RWPE1 (cell line): ENCODE measurements at places on chromosomes 3 and 15.

DNA sequence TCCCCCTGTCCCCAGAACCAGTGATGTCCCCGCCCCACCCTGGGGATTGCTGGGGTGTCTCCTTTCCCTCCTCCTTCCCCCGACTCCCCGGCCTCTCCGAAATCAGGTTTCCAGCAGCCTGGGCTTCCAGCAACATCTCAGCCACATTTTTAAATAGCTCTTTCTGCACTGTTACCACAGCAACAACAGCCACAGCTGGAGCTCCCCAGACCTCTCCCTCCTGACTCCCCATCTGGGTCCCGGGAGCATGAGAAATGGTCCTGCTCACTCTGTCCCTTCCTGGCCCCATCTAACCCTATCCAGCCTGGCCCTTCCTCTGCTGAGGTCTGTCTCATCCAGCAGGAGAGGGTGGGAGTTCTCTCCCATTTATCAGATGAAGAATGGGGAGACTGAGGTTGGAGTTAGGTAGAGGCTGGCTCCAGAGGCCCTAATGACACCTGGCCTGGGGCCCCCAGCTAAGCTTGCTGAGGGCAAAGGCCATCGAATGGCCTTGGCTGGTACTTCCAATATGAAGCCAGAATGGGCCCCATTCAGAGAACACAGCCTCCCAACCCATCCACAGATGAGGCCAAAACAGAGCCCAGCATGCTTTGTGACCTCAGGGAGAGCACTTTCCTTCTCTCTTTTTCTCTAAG lies 1.5 kb downstream of the CAMK1 start:
- DNase-seq, result no peak

DNA sequence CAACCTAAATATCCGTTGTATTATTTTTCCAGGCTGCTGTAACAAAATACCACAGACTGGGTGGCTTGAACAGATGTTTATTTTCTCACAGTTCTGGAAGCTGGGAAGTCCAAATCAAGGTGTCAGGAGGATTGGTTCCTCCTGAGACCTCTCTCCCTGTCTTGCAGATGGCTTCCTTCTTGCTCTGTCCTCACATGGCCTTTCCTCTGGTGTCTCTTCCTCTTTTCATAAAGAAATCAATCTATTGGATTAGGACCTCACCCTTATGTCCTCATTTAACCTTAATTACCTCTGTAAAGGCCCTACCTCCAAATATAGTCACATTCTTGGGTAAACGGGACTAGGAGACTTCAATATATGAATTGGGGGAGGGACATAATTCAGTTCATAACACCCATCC lies 89.2 kb upstream of the PLCL2 start:
- no peak for DNase-seq

DNA sequence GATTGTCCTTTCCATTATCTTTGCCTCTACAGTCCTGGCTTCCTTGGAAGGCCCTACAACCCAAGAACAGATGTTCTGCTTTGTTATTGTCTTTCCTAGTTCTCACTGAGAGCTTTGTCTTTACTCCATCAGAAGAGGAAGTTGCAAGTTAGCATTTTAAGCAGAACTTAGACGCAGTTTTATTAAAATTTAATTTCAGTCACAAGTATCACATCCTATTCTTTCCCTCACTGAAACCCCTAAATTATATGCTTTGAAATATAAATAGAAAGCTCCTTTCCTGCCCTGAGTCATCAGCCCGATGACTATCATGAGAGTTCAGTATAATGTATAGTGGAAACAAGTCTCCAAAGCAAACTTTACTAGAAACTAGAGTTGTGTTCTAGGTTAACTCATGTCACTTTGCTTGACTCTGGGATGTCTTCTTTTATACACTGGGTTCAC lies 291.2 kb upstream of the RBMS3 start:
- no peak for DNase-seq

- DNase-seq, result peak; percentile 25
Measured at GRCh38 chr3:140863580-140864009, 78.0 kb upstream of the SLC25A36 start.

DNA sequence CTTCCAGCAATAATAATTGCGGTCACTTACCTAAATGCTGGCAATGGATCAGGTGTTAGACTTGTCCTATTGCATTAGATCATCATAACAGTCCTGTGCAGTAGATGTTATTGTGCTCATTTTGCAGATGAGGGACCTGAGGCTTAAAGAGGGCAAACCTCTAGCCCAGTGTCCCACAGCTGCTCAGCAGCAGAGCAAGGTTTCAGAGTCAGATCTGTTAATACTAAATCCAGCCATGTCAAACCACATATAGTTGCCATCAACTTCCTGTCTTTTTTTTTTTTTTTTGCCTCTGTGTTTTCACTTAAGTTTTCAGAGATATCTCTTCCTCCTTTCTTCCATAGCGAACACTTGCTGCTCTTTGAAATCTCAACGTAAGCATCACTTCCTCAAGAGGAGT lies 12.1 kb downstream of the FEZF2 start:
- no peak for DNase-seq

DNA sequence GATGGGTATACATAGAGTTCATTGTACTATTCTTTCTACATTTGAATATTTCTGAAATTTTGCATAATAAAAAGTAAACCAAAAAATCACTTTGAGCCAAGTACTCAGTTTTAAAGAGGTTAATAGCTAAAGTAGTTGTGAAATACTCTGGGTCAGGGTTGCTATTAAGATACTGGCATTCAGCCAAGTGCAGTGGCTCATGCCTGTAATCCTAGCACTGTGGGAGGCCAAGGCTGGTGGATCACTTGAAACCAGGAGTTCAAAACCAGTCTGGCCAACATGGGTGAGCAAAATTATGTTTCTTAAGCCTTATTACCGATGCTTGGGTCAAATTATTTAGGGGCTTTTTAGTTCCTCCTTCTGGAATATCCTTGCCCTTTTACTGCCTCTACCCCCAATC lies 122.0 kb upstream of the MELTF start:
- DNase-seq, result peak; percentile 26

DNA sequence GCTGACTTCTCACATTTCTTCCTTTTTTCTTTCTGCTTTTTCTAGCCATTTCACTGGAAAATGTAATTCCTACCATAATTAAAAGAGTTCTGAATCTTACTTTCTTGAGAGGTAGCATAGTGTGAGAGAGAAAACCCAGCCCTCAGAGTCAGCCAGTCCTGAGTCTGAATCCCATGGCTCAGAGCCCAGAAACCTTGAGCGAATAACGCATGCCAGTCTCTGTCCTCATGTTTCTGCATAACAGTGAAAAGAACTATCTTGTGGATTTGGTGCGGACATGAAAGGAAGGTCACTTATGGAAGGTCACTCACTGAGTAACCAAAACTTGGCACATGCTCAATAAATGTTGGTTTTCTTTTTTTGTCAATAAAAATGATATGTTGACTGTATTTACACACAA lies 29.3 kb upstream of the SLCO3A1 start:
- DNase-seq, result no peak

GRCh38 chr3:183255348-183255730 lies 2.3 kb downstream of the B3GNT5 start:
- DNase-seq, result peak; percentile 22

- DNase-seq, result no peak
Measured at GRCh38 chr15:81229586-81229985, 32.9 kb downstream of the IL16 start.

GRCh38 chr3:179158336-179159039 lies 10.3 kb downstream of the PIK3CA start:
- no peak for DNase-seq

DNA sequence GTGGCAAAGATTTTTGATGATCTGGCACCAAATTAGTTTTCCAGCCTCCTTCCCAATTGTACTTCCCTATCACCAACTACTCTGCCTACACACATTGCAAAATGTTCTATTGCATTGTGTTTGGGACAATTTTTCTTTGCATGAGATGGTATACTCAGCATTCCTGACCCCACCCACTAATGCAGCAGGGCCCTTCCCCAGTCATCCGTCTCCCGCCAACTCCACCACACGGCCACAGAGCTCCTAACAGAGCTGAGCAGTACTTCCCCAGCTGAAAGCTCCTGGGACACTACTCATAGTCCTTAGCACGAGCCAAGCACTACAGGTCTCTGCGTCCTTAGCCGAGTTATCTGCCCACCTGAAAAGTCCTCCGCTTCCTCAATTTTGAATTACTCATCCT lies 34.2 kb downstream of the TXNRD3 start:
- no peak for DNase-seq

- DNase-seq, result no peak
Measured at GRCh38 chr3:80187981-80188380, 420.2 kb upstream of the ROBO1 start.

- DNase-seq, result no peak
Measured at GRCh38 chr3:122493296-122493695, 21.4 kb downstream of the KPNA1 start.

GRCh38 chr3:17945018-17945798 lies 202.8 kb upstream of the TBC1D5 start:
- DNase-seq, result no peak

DNA sequence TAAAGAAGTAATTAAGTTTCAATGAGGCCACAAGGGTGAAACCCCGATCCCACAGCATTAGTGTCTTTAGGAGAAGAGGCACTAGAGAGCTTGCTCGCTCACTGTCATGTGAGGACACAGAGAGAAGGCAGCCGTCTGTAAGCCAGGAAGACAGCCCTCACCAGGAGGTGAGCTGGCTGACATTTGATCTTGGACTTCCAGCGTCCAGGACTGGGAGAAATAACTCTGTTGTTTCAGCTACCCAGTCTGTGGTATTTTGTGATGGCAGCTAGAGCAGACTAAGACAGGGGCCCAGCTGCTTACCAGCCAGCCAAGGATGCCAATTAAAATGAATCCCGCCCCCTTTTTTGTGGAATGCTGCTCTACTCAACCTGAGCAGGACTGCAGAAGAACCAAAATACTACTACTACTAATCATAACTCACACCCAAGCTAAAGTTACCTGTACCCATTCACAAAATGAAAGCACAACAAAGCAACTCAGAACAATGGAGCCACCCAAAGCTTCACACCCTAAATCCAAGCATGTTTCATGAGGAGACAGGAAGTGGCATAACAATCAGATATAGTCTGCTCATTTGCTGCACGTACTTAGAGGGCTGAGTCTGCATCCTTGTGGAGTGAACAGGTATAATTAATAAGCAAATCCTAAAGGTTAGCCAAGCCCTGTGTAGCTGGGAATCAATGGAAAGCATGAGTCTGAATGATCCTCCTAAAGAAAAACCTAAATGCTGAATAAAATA lies 35.6 kb upstream of the RHCG start:
- DNase-seq, result no peak

GRCh38 chr3:15610082-15610759 lies 8.7 kb downstream of the BTD start:
- DNase-seq, result peak; percentile 71

- no peak for DNase-seq
Measured at GRCh38 chr3:99110401-99110800, 208.9 kb upstream of the DCBLD2 start.

DNA sequence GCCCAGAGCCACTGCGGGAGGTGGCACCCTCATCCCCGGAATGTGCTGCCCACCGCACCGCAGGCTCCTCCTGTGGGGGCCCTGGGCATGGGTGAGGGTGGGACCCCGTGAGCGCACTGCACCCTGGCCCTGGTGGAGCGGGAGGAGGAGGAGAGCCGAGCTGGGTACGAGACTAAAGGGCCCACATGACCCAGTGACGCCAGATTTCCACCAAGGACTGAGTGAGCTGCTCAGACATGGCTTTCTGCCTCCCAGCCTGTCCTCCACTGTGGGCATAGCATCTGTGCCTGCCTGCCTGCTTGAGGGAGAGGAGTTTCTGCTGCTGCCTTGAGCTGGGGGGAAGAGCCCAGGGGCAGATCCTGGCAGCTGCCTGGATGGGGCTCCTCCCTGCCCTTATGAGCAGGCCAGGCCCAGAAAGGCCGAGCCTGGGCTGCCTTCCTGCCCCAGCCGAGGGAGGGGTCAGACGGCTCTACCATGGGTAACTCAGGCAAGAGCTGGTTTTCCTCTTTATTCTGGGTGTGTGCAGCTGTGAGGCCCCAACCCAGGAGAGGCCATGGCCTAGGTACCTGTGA lies 88.4 kb downstream of the VGLL4 start:
- no peak for DNase-seq

DNA sequence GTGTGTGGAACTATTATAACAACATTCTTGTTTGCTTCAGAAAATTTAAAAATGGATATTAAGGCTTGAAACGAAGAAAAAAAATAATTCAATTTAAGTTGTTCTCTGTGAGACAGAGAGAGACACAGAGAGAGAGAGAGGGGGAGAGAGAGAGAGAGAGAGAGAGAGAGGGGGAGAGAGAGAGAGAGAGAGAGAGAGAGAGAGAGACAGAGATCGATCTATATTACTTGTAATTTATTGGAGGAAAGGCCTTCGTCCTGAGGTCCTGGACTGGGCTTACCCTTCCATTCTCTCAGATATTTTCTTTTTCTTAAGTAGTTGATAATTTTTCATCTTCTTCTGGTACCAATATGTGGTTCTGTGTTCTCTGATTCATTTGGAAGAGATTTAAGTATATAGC lies 25.9 kb downstream of the MFSD1 start:
- no peak for DNase-seq

GRCh38 chr3:138347960-138348753 lies at the start of gene MRAS:
MRAS (plus strand) TSS chr3:138348579; CDS start chr3:138372884, 24,305 bp downstream.
- peak; percentile 46 for DNase-seq

DNA sequence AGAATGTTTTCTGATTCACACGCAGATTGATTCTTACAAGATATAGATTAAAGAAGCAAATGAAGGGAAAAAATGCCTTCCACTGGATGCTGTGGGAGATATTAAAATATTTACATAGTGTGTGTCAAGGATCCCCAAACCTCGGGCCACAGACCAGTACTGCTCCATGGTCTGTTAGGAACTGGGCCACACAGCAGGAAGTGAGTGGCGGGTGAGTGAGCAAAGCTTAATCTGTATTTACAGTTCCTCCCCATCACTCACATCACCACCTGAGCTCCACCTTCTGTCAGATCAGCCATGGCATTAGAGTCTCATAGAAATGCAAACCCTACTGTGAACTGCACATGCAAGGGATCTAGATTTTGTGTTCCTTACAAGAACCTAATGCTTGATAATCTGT lies 552.6 kb upstream of the GOLIM4 start:
- no peak for DNase-seq

DNA sequence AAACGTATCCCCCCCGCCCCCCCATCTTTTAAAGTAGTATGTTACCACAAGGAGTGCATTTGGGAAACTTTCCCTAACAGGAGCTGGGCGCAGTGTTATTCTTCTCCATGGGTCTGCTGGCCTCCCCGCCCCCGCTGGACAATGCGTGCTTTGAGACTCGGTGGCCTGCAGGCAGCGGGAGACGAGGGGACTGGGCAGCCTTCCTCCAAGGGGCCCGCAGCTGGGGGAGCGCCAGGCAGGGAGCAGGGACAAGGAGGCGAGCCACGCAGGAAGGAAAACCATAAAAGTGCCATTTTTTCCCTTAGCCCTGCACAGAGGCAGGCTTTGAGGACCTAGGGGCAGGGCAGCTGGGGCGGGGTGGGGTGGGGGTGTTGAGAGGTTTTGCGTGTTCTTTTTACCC lies 14.1 kb downstream of the SOX2 start:
- no peak for DNase-seq

DNA sequence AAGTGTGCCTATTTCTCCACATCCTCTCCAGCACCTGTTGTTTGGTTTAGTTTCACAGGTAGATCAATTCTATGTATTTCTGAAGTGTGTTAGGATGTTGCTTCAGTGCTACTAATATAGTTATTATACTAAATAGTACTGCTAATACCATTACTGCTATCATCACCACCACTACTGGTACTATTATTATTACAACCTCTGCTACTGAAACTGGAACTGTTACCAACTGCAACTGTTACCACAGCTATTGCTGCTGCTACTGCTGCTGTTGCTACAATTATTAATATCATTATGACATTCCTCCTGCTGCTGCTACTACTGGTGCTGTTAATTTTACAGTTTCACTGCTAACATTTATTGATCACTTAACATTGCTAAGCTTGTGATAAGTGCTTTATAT lies 8.3 kb upstream of the LMOD3 start:
- DNase-seq, result no peak
